ENCODE measurements at places on chromosomes 3 and 15.

- no peak for DNase-seq
Measured at GRCh38 chr3:195869413-195870001, 38.8 kb downstream of the TNK2 start.

GRCh38 chr15:95284933-95285421 is 1045.5 kb upstream of the NR2F2 start:
- no peak for DNase-seq

DNA sequence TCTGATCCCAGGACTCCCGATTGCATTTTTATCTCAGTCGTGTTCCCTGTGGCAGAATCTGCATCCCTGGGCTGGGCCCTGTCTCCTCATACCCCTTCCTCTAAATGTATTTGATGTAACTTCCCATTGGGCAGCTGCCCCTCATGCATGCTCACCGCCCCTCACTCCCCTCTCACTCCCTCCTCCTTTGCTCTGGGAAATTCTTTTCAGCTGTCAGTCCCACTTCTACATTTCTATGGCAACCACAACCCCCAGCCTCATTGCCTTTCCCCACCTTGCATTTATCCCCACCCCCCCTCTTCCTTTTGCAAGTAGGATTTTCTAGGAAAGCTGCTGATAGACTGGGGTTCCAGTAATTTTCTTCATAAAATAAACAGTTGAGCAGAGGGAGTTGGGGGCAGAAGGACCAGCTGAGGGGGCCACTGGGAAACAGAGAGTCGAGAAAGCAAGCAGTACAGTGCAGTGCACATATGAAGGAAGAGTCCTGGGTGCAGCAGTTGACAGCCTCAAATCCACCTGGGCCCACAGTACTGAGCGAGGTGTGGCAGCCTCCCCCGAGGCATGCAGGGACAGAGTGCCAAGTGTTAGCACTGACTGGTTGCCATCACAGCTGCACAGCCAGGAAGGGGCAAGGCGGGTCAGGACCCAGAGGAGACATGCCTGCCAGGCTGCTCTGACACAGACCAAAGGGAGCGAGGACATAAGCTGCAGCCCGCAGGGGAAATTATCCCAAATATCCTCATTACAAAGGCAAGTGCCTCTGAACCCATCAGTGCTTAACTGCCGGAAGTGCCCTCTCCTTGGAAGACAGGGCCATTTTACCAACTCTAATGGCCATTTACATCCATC is 476.3 kb downstream of the EPHB1 start:
- no peak for DNase-seq

- DNase-seq: no peak
Measured at GRCh38 chr3:171458071-171458863, 1.9 kb downstream of the TNIK start.

DNA sequence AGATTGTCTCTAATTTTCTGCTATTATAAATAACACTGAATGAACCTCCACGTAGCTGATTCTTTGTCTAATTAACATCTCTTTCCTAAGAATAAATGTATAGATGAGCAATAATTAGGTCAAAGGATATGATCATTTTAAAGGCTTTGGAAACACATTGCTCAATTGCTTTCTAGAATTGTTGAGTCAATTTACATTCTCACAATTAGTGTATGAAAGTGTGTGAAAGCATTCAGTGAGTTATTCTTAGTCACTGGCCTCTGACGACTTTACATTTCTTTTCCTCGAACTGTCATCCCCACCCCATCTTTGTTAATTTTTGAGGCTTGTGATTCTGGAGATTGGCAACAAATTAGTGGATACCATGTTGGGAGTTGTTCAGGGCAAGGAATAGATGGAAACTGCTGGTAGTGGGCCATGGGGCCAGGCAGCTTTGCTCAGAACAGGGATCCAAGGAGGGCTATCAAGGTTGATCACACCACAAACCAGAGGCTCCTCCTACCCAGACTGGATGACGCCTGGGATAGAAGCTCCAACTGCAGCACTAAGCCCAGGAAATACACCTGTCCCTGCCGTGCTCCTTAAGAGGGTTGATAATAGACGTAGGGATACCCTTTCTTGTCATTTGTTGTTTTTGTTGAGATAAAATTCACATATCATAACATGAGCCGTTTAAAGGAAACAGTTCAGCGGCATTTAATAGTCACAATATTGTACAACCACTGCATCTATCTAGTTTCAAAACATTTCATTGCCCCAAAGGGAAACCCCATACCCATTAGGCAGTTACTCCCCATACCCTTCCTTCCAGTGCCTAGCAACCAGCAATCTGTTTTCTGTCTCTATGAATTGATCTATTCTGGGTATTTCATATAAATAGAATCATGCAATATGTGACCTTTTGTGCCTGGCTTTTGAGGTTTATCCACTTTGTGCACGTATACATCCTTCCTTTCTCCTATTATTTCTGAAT is 27.9 kb downstream of the EIF1B start:
- peak; percentile 15 for DNase-seq

- no peak for DNase-seq
Measured at GRCh38 chr3:64566859-64567258, 120.9 kb downstream of the ADAMTS9 start.

DNA sequence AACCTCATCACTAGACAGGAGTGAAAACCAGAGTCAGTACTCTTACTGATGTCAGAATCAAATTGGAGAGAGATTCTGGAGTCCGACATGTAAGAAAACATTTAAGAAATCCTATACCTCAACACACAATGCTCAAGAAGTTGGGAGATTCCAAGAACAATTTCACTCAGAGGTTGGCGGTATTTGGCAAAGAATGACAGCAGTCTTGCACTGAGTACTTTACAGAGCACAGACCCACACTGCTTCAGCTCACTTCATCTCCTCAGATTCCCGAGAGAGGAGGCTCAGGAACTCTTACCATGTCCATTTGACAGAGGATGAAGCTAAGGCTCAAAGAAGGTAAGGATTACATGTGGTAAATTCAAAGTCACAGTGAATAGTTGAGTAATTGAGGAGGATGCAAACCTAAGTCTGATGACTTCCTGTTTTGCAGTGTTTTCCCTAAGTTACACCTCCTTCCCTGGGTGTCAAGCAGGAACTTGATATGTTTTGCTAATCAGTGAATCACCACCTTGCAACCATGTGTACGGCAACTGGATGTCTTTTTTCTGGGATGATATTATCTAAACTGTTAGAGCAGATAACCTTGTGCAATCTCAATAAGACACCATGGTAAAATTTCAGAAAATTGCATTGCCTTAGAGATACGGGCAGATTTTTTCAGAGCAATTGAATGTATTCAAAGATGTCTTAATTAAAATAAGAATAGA is 61.3 kb upstream of the MME start:
- peak; percentile 31 for DNase-seq

DNA sequence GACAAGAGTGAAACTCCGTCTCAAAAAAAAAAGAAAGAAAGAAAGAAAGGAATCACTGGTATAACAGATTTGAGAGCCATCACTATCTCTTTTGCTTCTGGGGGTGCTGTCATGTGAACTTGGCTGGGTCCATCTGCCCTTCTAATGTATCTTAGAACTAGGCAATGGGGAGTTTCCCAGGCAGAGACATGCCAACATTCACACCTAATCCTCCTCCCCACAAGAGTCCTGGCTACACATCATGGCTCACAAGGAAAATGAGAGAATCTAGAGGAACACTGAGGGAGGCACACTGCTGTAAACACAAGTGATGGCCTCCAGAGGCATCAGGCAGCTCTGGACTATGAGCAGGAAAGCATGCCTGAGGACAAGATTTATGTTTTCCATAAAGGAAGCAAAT is 67.8 kb upstream of the PPP2R3A start:
- DNase-seq: no peak

- no peak for DNase-seq
Measured at GRCh38 chr3:99602183-99602582, 36.2 kb upstream of the COL8A1 start.

DNA sequence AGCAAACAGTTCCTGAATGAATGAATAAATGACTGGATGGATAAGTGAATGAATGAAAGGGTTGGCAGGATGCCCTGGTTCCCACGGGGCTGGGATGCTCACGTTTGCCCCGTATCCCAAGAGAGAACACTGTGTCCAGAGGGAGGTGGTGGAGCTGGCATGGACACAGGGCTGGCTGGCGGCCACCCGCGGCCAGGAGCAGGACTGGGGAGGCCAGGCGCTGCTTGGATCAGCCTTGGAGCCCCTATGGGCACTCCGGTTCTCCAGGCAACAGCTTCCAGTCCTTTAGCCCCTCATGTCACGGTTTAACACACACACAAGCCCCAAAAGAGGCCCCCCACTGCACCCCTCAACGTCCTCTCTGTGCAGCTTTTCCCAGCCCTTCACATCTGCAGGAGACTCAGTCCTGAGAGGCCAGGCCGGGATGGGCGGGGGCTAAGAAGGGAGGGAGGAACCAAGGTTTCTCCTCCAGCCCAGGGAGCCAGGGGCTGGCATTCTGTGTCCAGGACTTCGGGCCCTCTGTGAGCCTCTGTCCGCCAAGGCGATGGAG is 86.0 kb upstream of the ALDH1L1 start:
- DNase-seq: no peak

DNA sequence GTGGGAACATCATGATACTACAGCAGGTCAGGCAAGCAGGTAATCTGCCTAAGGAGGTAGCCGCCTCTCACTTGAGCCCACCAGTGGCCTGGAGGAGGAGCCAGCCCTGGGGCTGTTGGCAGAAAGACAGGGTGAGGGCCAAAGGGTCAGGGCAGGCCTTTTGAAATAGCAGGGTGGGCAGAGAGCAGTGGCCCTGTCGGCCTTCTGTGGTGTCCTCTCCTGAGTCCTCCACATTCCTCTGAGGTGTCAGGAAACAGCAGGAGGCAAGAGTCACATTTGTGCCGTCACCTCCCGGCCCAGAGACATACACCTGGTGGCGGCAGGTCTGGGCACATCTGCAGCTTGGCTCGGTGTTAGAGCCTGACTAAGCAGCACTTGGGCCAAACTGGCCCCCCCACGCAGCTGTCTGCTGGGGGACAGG is 3.9 kb upstream of the BNC1 start:
- DNase-seq: peak; percentile 82

GRCh38 chr3:182710557-182711157 is 82.6 kb upstream of the ATP11B start:
- peak; percentile 30 for DNase-seq

DNA sequence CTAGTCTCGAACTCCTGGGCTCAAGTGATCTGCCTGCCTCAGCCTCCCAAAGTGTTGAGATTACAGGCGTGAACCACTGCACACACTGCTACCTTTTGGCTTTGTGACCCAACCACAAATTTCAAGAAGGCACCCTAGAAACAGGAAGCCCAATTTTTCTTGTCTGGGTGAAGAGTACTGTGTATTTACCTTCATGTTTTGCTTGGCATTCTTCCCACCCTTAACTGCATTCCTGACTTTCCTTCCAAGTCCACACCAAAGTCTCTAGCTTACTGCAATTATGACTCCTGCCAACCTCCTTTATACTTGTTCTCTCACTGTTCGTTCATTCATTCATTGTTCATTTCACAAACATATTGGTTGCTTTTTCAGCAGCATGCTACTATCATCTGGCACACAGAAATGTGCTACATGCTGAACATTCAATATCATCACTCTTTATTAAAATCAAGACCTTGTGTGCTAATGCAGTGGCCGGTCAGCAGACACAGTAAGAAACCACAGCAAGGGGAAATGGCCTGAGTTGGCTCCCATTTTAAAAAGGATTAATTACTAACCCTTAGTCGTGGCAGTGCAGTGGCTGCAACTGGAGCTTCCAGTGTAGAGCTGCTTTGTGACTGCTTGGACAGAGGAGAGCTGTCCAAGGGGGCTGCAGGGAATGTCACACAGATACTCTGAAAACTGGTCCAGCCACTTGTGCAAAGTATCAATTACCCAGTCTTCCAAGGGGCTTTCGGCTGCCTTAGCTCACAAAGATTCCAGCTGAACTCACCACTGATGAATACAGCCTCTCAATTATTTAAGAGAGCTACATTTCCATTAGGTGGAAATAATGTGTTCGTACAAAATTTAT is 94.0 kb downstream of the ETFA start:
- peak; percentile 46 for DNase-seq

DNA sequence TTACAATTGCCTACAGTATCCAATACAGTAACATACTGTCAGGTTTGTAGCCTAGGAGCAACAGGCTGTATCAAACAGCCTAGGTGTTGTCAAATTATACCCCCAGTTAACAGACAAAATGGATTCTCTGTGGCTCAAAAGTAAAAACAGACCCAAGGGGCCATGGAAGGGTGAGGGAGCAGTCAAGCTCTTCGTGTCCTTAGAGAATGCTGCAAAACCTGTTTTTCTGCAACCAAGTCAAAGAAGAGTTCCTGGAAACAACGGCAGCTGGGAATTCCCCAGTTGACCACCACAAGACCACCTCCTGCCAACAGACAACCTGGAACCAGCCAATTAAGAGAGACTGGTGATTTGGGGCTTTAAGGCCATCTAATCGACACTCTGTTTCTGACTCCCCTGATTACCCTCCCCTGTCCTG is 11.1 kb upstream of the THUMPD3 start:
- peak; percentile 18 for DNase-seq

DNA sequence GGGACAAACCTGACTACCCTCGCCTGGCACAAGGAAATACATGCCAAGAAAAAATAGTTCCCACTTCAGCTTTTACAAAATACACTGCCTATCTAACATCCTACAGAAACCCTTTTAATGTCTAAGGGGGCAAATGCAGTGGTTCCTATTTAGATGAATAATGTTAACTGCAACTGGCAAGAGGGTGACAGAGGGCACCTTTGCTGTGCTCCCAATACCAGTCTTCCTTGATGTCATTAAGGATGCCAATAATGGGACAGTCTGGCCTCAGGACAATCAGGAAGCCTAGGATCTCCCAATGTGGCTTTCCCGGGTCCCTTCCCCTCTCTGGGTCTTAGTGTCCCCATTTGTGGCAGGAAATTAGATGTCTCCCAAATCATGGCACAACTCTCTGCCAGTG is 13.9 kb downstream of the CSRNP1 start:
- DNase-seq: no peak

- DNase-seq: no peak
Measured at GRCh38 chr3:88480822-88481221, 331.1 kb downstream of the C3orf38 start.

GRCh38 chr3:125058959-125059358 is 3.2 kb upstream of the HEG1 start:
- DNase-seq: no peak

DNA sequence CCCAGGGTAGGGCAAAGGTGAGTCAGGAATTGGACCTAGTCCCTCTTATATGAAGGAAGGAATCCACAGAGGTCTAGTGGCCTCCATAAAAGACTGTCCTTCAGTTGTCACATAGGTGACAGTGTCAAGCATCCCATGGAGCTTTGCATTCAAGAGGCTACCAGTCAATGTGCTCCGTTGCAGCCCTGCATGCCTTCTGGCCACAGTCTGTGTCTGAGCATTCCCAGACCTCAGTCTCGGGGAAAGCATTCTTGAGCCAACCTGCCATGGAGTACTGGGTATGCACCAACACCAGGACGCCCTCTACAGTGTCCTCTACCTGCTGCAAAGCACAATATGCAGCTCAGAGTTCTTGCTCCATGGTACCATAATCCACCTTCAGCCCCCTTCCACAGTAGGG is 46.7 kb upstream of the VGLL3 start:
- DNase-seq: no peak

GRCh38 chr15:67852418-67852817 is 12.6 kb upstream of the RNU6-1 start:
- no peak for DNase-seq

DNA sequence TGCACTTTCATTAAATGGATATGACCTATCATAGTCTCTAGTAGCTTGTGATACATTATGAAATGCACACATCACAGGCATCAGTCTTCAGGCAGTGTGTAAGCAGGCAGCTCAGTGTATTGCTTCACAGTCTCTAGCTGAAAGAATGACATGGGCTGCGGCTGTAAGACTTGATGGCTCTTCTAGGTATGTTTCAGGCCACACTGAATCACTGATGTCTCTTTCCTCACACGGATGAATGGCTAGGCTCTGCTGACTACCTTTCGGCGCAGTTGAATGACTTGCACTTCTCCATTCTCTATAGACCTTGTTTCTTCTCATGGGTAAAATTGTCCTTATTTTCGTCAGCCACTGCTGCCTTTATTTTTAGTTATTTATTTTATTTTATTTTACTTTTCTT is 15.4 kb downstream of the APH1B start:
- DNase-seq: no peak

All from RWPE1 (cell line).